ENCODE measurements at places on chromosomes 1 and 21.

DNA sequence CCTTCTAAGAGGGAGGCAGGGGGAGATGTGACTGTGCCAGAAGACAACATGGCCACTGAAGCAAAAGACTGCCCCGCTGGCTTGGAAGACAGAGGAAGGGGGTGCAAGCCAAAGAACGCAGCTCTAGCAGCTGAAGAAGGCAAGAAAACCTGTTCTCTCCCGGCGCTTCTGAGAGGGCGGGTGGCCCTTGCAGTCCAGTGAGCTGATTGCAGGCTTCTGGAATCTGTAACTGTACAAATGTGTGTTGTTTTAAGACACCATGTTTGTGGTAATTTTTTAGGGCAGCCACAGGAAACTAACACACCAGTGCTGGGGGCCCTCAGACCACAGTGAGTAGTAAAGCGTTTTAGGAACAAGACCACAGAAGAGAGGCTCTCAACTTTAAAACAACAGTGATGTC, 47.0 kb downstream of the CD46 start:
- no peak for DNase-seq

GRCh38 chr1:41617336-41617735, 132.9 kb upstream of the EDN2 start:
- no peak for DNase-seq

- DNase-seq: no peak
Observed at GRCh38 chr1:232890340-232890943, 60.0 kb upstream of the NTPCR start.

- DNase-seq: no peak
Observed at GRCh38 chr1:227736814-227737432, 1.7 kb downstream of the SNAP47 start.

- no peak for DNase-seq
Observed at GRCh38 chr1:24311741-24312140, 7.4 kb upstream of the GRHL3 start.

DNA sequence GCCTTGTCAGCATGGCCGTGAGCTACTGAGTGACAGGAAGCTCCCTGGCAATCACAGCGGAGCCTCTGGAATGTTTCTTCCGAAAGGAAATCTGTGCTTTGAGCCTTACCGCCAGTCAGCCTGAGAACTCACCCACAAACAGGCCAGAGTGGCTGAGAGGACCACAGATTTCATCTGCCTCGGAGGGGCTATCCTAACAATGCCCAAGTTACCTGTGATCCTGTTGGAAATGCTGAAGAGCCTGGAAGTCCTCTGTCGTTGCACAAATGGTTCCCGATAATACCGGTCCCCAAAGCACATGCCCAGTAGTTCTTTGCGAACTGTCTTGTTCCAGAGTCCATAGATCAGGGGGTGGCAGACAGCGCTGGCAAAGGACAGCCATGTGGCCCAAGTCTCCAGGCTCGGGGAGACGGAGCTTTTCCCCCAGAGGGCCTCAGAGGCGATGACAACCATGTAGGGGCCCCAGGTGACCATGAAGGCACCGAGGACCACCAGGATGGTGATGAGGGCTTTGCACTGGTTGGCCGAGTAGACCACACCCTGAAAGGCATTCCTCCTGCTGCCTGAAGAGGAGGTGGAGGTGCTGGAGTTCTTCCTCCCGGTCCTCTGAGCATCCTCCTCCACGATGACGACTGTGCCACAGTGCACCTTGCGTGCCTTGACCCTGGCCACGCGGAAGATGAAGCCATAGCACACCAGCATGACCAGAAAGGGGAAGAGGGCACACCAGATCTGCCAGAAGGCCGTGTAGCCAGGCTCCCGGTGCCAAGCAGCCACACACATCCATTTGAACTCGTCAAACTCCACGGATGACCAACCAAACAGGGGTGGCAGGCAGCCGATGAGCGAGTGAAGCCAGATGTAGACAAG, 40.2 kb downstream of the GPR161 start:
- DNase-seq: no peak

DNA sequence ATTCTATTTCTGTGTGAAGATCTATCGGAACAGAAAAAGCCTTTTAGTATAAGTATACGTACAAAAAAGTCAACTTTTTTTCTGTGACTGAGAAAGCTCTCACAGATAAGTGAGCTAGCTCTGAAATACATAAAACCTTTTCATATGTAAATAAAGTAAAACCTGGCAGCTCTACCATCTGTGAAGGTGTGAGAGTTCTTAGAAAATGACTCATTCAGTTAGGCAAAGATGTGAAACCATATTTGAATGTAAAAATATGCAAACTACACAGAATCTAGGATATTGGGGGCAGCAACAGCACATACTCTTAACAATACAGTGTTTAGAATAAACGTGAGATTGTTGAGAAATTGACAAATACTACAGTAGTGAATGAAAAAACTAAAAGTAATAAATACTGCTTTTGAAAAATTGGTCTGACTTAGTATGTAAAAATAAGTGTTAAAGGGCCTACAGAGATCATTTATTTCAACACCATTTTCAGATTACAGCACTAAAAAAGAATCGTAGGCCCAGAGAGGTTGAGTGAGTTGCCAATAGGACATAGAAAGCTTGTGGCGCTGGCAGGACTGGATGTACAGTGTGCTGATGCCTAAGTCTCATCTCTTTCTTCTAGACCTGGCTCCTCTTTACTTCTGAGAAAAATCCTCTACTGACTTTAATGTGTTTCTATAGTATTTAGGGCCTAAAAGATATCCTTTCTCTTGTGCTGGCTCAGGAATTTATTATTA, 19.8 kb downstream of the ATP6V1G3 start:
- no peak for DNase-seq

- DNase-seq: no peak
Observed at GRCh38 chr21:38804789-38805327, 871 bp upstream of the ETS2 start.

- no peak for DNase-seq
Observed at GRCh38 chr1:205843036-205843859, 6.7 kb downstream of the PM20D1 start.

GRCh38 chr1:101406681-101407080, 169.9 kb downstream of the S1PR1 start:
- no peak for DNase-seq

DNA sequence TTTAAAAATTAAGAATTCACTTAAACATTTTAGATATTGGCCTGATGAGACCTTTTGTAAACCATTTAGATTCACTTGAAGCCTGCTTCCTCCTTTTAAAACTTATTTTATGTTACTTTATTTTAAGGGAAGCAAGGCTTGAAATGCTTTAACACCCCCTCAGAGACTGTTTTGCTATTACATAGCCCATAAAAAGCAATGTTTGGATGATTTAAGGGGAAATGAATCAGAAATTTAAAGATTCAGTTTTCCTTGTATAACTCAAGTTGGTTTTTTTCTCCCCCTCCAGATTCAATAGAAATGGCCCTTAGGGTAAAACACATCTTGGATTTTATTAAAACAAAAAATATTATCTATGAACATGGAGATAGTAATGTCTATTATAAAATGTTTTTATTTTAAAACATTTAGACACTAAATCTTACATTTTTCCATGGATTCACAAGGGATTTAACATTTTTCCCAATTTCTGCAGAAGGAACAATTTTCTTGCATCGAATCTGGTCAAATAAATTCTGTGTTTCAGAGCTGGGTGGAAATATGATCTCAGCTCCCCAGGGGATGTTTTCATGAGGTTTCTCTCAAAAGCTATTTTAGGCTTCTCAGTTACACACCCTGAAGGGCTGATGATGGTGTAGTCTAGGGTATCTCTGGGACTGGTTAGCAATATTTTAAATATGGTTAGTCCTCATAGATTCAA, 69.3 kb upstream of the WARS2 start:
- no peak for DNase-seq

DNA sequence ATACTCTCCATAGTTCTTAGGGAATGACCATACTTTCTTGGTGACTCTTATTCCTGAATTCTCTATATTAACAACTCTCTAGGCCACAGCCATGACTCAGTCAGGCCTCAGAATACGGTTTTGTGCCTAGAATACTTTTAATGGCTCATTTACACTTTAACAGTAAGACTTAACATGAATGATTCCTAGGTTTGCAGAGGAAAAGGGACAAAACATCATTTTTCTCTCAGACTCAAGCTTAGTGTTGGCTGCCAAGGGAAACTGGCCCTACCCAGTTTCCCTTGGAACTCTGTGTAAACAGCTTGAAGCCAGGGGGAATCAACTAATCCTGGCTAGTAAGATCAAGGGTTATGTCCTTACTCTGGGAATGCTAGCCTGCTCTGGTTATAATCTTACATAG, 164.9 kb upstream of the PKN2 start:
- DNase-seq: no peak
